Activated T-cell treated with anti-CD3 and anti-CD28 coated beads, Interleukin-2, amount 50 U/mL, for 48 hours (primary cell): ENCODE measurements at places on chromosomes 6 and 20.

DNA sequence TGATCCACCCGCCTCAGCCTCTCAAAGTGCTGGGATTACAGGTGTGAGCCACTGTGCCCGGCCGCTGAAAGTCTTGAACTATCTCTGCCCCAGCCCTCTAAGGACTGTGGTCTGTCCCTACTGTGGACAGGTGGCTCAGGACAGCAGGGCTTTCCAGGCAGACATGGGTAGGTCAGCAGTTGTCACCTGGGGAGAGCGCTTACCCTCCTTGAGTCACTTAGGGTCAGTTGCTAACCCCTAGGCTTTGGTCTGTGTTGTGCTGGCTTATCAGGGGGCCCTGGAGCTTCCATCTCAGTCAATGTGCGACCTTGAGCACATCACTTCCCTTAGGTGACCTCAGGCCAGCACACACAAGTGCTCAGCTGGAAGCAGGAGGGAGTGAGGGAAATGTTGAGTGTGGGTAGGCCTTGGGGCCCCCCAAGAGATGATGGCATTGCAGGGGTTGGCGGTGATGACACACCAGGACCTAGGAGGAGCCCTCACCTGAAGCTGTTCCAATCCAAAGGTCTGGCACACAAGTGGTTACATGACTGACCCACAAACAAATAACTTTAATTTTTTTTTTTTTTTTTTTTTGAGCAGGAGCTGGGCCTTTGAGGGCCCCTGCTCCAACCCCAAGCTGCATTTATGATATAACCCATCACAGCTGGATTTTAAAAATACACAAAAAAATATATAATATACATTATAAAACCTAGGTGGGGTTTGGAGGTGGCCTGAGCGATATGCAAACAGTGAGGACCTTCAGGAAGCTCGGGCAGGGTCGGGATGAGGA, 5.1 kb downstream of the RPL10A start:
- peak; percentile 67 for DNase-seq

- DNase-seq = peak; percentile 19
These were observed 9.5 kb downstream of the SIRPG start for GRCh38 chr20:1648101-1648500.

DNA sequence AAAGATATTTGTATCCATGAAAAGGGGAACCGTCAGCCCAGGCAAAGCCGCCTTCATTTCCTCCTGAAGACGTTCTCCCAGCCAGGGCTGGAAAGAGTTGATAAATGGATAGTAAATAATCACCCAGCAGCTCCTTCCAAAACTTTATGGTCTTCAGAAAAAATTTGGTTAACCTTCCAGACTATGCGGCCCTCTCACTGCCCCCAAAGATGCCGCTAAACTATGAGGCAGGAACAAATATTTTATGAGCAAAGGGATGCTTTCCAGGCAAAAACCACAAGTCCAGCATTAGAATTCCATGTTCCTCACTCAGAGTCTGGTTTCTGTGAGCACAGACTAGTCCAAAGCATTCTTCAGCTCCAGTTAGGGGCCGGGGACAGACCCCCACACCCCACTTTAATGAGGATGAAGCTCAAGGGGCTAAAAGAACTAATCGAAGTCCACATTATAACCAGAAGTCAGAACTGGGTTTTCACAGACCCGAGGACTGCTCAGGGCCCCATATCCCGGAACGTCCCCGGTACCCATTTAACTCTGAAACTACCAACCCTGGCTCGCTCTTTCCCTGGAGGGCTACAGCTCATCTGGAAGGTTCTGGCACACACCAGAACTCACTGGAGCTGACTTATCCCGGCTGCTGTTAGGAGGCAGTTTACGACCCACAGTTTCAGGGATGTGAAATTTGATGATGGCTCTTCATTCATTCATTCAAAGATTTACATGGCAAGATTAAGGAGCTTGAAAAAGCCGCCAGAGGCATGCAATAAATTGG, 29.4 kb downstream of the BMP7 start:
- DNase-seq = no peak

DNA sequence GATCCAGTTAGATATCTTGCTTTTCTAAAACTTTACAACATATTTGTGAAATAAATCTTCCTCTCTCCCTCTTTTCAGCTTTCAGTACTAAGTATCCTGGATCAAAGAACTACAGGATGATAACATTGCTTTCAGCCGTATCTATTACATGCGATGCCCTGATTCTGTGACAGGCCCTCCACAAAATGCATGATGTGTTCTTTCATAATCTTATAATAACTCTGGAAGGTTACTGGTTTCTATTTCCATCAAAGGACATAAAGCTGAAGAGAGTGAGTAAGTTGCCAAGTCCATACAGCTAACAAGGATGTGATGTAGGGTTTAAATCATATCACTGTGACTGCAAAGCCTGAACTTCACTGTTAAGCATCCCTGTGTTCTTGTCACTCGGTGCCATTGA, 62.9 kb upstream of the ADGRG6 start:
- DNase-seq = no peak

DNA sequence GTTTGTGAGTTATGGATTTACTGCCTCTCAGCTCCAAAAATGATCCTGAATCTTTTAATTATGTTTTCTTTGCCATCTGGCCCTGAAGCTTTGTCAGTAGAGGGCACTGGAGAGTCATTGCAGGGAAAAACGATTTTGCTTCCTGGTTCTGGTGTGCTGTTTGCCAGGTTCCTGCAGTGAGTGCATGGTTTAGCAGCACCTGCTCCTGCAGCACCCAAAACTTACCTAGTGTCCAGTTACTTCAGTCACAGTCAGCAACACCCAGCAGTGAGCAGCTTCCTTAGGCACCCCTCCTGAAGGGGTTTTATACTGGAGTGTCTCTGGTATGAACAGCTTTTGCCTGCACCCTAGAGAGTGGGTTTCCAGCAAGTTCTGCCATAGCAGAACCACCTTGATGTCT, 6.0 kb upstream of the TRIM26 start:
- peak; percentile 63 for DNase-seq
